Stimulated activated CD4-positive, alpha-beta T cell treated with anti-CD3 and anti-CD28 coated beads, Interleukin-15, amount 100 ng/mL, for 1 hour (primary cell): ENCODE measurements at places on chromosomes 6 and 20.

- no peak for DNase-seq
Measured at GRCh38 chr6:128443553-128443952, 76.8 kb downstream of the PTPRK start.

DNA sequence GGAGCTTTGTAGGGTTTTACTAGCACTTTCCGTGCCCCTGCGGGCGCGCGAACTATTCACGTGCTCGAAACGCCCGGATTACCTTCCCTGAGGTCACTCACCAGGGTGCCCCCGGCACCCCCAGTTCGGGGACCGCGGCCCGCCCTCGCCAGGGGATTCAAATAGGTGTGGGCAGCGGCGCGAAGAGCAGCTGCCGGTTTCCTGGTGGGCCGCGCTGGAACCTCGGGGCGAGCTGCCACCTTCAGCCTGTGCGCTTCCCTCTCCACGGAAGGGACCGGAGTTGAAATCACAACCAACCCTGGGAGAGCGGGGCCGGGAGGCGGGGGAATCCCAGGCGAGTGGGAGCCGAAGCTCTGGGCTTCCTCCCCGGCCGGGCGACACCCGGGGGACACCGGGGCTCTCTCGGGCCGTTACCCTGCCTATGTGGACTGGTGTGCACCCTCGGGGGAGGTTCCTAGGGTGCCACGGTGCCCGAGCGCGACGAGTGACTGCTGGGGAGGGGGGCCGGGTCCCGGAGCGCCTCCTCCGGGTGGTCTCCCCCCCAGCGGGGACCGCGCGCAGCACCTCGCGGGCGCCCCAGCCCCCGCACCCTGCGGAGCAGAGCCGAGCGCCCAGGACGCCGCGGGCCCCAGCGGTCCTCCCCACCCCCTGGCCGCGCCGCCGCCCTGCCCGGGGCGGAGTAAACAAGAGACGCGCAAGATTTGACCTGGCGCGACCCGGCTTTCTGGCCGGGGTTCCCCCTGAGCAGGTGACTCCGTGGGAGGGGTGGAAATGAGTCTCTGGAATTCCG, 2.1 kb upstream of the HIVEP2 start:
- DNase-seq: peak; percentile 68

DNA sequence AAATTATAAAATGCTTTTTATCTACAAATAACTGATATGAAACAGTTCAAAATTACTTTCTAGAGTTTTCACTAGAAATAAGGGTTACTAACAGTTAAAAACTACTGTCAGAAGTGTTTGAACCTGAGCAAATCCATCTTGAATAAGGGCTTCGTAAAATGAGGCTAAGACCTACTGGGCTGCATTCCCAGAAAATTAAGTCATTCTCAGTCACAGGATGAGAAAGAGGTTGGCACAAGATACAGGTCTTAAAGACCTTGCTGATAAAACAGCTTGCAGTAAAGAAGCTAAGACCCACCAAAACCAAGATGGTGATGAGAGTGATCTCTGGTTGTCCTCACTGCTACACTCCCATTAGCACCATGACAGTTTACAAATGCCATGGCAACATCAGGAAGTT, 93.7 kb downstream of the PLG start:
- DNase-seq: no peak

DNA sequence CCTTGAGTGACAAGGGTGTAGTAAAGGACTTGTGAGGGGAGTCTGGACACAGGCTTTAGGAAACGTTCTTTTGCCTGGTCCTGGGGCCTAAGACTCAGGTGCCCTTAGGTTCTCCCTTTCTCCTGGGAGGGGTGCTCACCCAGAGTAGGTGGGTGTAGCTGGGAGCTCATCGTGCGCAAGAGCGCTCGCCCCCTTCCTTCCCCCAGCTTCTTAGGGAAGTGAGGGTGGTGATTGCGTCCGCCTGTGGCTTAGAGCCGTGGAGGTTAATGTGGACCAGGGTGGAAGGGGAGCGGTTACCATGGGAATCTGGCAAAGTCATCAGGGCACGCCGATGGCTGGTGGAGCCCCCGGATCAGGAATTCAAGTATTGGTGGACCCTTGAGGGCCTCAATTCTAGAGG, 3.3 kb upstream of the AARS2 start:
- no peak for DNase-seq

DNA sequence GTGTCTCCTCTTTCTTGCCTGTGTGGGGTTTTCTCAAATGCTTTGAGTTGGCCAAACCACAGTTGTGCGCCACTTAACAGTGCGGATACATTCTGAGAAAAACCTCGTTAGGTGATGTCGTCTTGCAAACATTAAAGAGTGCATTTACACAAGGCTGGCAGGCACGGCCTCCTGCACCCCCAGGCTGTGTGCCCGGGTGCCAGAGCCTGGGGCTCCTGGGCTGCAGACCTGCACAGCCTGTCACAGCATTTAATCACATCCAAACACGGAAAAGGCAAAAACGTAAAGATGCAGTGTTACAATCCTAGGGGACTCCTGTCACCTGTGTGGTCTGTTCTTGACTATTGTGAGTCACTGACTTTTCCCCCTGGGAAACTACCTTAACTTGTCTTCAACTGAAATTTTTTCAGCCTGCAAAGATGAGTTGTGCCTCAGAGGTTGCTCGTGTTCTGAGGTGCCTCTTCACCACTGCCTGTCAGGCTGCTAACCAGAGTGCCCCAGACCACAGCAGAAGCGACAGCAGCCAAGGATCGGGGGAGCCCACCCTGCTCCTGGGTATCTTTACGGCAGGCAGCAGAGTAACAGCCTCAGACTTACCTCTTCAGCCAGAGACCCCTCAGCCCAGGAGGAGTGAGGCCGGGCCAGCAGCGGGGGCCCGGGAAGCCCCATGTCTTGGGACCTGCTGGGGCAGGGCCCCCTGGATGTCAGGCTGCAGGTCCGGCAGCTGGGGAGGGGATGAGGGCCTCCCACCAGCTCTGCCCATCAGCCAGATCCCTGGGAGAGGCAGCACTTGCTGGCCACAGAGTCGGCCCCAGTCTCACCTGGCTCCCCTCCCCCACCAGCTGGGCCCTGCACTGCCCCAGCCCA, 683 bp upstream of the C20orf204 start:
- no peak for DNase-seq

- no peak for DNase-seq
Measured at GRCh38 chr20:49452011-49452482, 30.4 kb downstream of the KCNB1 start.

DNA sequence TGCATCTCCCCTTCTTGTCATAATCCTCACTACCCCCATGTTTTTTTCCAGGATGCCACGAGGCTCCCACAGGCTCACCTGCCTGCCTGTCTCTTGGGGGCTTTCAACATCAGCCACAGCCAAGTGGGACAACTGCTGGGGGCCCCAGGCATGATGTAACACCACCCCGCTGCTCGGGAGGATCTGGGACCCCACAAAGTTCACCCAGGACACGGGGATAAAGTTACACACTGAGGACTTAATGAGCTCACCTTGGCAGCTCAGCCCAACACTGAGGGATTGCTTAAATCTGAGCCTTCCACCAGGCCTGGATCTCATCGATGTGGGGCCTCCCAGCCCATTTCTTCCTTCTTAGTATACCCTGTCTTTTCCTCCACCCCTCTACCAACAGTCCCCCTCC, 56.4 kb upstream of the NNAT start:
- no peak for DNase-seq

DNA sequence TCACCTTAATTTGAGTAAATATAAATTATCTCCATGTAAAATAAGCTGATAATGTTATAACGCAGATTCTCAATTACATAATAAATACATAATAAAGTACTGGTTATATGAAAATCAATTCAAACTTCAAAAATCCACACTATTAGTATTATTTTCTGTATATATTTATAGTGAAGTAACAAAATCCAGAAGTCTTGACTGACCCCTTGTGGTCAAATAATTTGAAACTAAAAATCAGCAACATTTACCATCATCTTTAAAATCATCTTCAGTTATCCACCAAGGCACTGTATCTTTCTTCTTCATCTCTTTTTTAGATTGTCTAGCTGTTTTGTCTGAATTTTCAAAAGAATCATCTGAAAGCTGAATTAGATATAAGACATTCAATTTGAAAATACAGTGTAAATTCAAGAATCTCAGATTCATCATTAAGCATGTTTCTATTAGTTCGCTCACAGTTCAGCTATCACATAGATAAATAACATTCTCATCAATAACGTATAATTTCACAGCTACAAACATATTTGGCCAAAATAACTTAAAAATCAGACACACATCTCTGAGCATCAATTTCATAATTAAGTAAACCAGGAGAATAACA, 6.5 kb downstream of the CEP162 start:
- no peak for DNase-seq

DNA sequence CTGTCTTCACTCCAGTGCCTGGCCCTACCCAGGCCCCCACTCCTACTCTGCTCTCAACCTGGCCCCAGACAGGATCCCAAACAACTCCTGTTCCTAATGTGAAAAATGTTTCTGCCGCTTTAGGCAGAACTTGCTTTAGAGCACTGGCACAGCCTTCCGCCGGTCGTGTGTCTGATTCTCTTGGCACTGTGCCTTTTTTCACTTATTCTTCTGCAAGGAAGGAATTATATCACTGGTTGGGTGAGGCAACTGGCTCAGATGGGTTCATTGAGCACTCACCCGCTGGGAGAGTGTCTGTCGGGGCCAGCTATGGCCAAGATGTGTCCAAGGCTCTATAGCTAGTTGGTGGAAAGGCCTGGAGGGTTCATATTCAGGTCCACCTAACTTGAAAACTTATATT, 33.6 kb upstream of the HLA-A start:
- DNase-seq: no peak

GRCh38 chr6:16306334-16306733, 67.9 kb downstream of the GMPR start:
- DNase-seq: no peak
